ENCODE measurements at places on chromosomes 7 and 10.

DNA sequence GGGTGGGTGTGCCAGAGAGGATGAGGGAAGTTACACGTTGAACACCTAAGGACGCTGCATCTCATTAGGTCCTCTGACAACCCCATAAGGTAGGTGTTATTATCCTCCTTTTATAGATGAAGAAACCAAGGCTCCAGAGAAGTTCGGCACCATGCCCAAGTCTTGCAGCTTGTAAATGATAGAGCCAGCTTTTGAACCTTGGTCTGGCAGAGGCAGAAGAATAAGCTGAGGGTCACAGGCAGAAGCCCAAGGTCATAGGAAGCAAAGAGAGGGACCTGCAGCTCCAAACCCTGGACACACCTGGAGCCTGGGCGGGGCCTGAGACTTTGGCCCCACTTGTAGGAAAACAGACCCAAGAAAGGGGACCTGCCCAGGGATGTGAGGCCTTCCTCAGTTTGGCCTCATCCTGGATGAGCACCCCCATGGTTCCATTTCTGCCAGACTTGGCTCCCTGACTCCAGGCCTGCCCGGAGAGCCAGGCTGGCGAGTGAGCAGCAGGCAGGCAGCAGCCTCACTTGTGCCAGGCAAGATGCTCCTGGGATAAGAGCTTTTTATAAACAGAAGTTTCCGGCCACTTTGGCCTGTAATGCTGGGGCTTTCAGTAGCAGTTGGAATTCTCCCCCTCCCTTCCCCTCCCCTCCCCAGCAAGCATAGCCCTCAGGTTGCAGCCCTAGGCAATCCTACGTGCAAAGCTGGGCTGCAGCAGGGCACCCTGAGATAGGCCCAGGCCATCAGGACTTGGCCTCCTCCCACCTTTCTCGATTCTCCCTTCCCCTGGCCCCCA lies 2.4 kb downstream of the KCNH2 start:
- no peak for DNase-seq

DNA sequence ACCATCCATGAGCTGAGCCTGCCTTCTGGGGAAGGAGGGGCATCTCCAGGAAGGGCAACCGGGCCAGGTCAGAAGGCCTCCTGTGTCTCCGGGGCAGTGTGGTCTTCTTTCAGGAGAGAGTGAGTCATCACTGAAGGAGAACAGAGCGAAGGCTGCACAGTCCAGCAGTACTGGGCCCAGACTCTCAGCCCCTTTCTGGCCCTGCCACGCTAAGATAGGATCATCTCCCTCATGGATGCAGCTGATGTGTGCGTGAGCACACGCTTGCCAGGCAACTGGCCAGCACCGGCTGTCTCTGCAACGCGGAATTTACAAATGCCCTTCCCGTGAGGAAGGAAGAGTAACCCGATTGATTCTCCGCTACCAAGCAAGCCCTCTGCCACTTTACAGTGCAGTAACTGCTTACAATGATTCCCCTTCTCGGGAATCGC lies 328.2 kb downstream of the TNS3 start:
- DNase-seq: no peak

DNA sequence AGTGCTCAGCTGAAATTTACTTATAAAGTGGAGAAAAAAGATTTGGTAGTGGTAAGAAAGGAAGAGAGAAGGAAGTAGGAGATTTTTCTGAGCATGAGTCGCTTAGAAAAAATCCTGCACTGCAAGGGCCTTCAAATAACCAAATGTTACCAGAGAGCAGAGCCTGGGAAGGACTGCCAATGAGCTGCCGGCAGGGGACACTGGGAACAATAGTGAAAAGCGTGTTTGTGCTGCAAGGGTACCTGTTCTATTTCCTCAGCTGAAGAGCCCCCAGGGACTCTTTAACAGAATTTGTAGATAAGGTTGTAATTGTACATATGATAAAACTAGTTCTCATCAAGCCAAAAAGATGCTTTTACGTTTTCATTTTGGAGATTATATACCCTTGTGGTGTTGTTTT lies 696.3 kb upstream of the C7orf33 start:
- DNase-seq: no peak

DNA sequence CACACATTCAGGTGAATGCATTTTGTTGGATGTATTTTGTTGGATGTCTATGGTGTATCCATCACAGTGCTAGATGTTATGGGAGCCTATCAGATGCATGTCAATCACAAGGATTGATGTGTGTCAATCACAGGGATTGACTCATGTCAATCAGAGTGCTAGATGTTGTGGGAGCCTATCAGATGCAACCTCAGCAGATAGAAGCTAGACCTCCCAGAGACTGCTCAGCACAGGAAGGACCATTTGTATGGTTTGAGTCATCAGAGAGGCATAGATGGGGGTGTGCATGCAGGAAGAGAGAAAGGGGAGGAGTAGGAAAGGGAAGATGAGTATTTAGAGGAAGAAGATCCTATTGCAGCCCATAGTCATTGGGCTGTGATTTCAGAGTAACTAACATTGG lies 48.3 kb upstream of the PITRM1 start:
- DNase-seq: no peak

Measured in stimulated activated CD8-positive, alpha-beta memory T cell treated with anti-CD3 and anti-CD28 coated beads, Interleukin-12 subunit alpha, Interleukin-12 subunit beta, amount 100 ng/mL, for 1 hour (primary cell).